Fibroblast of skin of back (primary cell): ENCODE measurements at places on chromosomes 12 and 14.
A peak's percentile ranks its signal among the peaks of the same experiment; 100 is the strongest.

DNA sequence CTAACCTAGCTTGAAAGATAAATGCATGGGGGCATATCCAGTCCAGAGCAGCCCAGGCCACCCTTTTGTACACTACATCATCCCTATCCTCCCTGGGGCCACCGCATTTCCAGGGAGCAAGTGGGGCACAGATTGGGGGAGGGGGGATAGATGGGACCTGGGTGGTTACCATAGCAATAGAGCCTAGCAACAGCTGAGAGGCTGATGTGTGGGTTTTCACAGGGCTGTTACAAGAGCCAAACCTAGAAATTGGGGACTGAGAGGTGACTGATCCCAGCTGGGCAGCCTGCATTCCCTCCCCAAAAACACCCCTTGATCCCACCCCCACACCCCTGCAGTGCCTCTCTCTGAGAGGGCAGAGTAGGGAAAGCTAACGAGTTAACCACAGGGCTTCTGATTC is 3.7 kb upstream of the ZNF384 start:
- no peak for DNase-seq

- DNase-seq = no peak
Measured at GRCh38 chr14:30908826-30909225, 34.5 kb downstream of the COCH start.

GRCh38 chr12:114395233-114395632 is 10.7 kb downstream of the TBX5 start:
- DNase-seq = no peak

DNA sequence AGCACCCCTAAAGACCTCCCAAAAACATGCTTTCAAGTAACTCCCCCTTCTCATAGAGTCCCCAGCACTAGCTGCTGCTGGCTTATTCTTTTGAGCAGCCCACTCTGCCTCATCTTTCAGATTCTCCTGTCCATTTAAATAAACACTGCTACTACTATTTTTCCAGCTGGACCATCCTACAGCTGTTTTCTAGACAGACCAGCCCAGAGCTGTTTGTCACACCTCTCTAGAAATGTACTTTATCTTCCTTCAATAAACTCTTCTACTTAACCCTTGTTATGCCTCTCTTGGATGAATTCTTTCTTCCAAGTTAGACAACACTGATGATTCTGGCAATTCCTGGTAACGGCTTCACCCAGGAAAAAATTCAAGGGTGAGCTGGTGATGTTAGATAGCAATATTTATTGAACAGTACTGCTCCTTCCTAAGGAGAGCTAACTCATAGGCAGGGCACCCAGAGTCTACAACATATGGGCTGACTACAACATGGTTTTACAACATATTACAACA is 995.7 kb downstream of the LRFN5 start:
- DNase-seq = no peak

GRCh38 chr12:50453872-50454271 is 50.9 kb upstream of the DIP2B start:
- peak; percentile 6 for DNase-seq

DNA sequence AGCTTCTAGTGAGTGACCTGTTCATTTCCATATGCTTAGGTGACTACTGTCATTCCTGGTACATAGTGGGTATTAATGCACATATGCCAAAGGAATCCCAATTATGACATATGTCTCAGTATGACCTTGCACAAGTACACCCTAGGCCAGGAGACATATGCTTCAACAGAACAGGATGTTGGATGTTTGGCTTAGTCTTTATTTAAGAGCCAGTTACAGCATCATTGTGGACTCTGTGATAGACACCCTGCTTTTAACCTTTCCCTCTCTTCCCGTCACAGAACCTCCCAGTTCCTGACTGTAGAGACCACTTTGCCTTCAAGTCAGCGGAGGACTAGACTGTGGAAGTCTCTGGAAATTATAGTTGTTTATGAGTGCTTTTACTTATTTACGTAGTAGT is 72.9 kb downstream of the DAAM1 start:
- DNase-seq = no peak

- no peak for DNase-seq
Measured at GRCh38 chr12:107007411-107007810, 20.5 kb upstream of the MTERF2 start.

DNA sequence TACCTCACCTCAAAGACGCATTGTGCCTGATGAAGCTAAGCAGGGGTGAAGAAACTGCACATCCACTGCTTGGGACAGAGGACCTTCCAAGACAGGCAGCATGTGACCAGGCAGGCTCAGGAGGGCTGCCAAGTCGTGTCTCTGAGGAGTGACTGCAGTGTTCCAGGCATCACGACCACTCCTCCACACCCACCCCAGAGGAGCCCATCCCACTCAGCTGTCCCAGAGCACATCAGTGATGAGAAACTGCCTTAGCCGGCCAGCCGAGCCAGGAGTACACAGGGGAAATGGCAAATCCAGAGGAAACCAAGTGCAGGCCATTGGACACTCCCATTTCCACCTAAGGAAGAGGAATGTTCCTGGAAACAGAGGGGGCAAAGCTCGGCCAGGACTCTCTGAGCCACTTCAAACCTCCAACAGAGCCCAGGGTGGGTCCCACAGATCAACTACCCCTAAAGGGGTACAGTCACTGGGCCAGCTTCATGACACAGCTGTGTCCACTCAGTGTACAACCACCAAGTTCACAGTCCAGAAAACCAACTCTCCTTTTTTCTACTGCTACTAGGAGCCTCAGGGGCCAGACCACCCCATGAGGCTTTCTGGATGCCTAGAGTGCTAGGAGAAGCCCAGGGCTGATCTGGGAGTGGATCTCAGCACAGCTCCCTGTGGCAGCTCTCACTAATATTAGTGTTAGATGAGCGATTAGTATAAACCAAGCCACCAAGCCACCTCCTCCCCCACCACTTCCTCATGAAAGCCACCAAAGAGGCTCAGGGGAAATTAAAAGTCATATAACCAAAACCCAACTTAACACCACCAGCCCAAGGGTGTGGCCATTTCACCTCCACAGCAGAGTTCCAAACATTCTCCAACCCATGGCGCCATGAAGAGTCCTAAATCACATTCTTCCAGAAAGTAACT is 15.4 kb downstream of the PXN start:
- DNase-seq = no peak
